ENCODE measurements at places on chromosomes 2 and 18.

DNA sequence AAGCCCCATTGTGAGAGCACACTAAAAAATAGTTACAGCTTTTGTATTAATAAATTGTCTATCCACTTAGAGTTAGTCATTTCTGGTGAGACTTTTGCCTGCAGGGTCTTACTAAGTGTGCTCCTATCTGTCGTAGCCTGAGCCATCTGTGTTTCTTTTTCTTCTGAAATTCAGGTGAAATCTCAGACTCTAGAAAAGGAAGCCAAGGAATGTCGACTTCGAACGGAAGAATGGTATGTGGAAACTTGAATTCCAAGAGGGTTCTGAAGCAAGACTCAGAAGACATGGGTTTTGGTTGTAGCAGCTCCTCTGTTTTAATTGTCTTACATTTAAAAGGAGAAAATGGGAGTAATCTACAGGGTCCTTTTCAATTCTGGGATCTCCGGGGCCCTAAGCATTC is 70.0 kb upstream of the STON1 start:
- no peak for DNase-seq

- no peak for DNase-seq
These were observed 49.7 kb downstream of the RRM2 start for GRCh38 chr2:10172033-10172871.

DNA sequence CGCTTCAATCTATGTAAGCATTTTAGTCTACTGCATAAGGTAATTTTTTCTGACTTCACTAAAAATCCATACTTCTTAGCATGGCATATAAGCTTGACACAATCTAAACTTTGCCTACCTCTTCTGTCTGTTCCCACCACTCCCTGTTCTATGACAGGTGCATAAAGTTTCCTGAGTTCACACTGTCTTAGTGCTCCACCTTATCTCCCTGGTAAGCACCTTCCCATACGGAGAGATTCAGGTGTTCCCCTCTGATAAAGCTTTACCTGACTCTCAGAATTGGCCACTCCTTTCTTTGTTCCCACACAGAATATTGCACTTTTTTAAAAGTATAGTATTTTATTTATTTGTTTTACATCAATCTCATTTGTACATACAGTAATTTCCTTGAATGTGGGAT is 16.8 kb upstream of the ITGA4 start:
- DNase-seq, result peak; percentile 50

DNA sequence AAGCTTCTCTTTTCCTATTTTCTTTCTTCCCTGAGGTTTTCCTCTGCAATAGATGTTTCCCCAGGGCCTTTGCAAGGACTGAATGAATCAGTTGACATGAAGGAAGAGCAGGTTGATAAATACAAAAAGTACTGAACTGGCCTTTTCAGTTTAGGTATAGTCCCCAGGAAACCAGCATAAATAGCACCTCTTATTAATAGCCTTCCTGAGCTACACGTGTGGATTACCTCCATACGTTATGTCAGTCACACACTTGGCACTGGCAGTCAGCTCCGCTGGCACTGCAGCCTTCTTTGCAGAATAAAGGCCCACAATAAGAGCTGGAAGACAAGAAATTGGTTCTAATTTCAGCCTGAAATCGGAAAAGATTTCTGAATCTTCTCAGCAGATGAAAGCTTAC is 60.7 kb downstream of the KCTD18 start:
- DNase-seq, result no peak

- DNase-seq, result no peak
These were observed 15.9 kb upstream of the CHAC2 start for GRCh38 chr2:53751728-53752127.

DNA sequence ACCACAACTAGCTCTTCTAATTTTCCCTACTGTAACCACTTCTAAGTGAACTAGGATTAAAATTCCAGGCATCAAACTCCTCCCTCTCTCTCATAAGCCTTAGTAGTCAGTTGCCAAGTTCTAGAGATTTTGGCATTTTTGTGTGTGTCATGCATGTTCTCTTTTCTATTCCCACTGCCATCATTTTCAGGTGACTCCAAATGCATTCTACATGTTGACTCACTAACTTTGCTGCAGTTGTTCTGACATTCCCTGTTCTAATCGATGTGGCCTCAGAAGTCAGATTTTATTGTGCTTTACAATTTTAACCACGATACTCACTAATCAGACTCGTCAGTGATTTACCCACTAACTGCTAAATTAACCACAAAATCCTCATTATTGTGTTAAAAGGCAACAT is 13.3 kb downstream of the DSC1 start:
- DNase-seq, result no peak

DNA sequence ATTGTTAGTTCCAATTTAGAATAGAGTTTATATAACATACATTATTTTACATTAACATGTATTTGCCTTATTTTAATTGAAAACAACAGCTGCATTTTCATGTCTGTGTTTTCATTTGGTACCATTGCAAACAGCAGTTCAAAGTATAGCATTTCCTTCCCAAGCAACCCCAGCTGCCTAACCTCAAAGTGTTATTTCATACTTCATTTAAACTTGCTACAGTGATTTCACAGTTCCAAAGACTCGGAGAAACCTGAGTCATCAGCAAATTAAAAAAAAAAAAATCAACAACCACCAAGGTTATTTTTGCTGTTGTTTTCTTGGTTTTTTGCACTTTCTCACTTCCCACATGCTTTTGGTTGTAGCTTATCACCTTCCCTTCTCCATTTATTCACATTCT is 236.5 kb upstream of the SPHKAP start:
- DNase-seq, result no peak

- no peak for DNase-seq
These were observed 282.9 kb upstream of the PKDCC start for GRCh38 chr2:41764919-41765318.

- DNase-seq, result no peak
These were observed 379.4 kb downstream of the CDH2 start for GRCh38 chr18:27797484-27797883.

GRCh38 chr2:68292108-68292710 is 27.5 kb downstream of the CNRIP1 start:
- peak; percentile 73 for DNase-seq

DNA sequence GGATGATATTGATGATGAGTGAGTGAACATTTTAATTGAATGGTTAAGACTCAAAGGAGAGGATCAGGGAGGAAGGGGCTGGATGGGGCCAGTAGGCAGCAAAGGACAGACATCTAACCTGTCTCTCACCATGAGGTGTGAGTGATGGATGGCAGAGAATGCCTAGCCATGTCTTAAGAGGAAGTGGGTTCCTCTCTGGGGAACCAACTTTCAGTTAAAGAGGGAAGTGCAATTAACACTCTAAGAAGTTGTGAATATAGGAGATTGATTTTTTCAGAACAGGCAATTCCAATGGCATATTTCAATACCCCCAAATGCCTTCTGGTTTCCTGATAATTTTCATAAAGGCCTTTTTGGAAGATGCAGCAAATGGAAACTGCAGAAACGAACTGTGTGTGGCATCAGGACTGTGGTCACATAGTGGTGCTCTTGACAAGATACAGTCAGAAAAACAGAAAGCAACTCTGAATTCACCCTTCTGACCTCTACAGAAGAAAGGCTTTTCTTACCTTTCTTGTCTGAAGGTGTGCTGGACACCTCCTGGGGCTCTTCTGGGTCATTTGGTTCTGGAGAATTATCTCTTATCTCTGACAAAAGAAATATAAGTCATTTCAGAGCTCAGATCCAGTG is 10.2 kb downstream of the SP110 start:
- no peak for DNase-seq

DNA sequence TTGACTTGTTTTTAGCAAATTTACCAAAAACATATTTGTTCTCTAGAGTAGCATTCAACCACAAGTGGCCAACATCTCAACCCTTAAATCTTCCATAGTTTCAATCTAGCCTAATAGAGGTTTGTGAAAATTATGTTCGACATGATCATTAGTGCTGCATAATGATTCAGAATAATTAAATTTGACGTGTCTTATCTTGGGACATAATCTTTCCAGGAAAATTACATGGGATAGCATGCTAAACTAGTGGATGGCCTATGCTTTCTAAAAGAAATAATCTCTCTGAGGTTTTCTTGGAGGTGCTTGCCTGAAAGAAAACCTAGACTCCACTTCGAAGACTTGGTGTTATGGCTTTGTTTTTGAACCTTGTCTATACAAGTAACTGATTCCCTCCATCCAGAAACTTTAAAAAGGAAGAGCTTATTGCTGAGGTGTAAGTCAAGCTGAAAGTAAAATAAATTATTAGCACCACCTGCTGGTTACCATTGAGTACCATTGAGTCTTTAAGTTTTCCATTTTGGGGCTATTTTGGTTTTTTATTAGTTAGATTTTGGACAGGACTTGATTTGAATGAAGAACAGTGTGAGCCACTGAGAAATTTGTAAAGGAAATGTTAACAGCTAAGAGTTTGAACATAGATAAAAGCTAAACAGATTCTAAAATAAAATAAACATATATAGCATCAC is 32.7 kb downstream of the COX7A2L start:
- peak; percentile 56 for DNase-seq

- no peak for DNase-seq
These were observed 60.9 kb upstream of the SIX2 start for GRCh38 chr2:45070113-45070652.

DNA sequence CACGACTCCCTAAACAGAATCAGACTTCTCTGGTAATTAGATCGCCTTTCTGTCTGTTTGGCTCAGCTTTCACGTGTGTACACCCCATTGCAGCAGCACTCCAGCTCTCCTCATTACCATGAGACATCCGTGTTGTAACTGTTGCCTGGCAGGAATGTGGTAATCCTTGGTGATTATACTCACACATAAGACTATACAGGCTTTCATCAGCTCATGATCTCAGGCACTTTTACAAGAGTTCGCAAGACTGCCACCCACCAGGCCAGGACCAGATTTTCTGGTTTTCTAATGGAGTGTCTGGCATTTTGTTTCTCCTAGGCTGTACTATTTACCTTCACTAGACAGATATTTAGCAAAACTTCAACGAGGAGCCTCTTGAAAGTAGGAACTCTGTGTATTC is 50.2 kb downstream of the ACVR1 start:
- no peak for DNase-seq

GRCh38 chr2:177271981-177272666 is 7.6 kb upstream of the NFE2L2 start:
- no peak for DNase-seq

DNA sequence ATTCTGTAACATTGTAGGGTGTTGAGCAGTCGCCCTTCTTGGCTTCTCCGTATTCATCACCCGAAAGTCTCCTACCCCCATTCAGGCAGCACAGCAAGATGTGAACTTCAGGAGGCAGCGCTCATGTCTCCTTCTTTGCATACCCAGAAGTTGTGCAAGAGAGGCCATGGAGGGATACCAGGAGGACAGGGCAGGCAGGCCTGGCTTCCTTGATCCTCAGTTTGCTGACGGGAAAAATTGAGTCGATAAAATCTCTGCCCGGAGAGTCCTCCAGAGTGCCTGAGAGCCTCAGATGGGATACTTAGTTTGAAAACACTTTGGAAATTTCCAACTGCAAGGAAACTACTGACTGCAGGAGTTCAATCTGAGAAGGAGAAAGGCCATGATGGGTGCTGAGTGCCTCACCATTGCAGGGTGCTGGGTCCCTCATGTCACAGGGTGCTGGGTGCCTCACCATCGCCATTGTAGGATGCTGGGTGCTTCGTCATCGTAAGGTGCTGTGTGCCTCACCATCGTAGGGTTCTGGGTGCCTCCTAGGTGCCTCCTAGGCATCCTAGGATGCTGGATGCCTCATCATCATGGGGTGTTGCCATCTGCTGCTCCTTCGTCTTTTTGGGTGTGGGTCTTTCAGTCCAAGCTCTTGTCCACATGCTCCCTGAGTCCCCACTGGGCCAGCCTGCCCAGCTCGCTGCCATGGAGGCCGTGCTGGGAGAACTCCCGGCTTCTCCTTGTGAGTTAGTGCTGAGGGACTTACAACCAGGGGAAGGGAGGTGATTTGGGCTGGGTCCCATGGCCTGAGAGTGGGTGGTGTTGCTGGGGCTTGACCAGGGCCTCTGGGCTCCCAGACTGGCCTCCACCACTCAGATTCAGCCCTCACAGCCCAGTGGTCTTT is 162.4 kb downstream of the DDX1 start:
- no peak for DNase-seq

DNA sequence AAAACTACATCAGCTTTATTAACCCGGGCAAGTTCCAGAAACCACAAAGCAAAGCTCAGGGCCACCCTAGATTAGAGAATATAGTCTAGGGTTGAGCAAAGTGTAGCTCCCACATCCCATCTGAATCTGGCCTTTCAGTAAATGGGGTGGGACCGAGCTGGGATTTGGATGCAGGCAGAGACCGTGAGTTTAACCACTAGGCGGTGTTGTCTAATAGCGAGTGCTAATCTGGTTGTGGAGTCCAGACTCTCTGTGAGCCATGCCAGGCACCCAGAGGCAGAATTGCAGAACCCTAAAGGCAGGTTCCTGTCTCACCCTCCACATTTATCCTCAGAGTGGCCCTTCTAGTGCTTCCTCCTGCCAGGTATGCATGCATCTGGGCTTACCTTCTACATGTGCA is 435.9 kb downstream of the TSN start:
- peak; percentile 77 for DNase-seq

GRCh38 chr2:195622966-195623365 is 34.1 kb upstream of the SLC39A10 start:
- no peak for DNase-seq

DNA sequence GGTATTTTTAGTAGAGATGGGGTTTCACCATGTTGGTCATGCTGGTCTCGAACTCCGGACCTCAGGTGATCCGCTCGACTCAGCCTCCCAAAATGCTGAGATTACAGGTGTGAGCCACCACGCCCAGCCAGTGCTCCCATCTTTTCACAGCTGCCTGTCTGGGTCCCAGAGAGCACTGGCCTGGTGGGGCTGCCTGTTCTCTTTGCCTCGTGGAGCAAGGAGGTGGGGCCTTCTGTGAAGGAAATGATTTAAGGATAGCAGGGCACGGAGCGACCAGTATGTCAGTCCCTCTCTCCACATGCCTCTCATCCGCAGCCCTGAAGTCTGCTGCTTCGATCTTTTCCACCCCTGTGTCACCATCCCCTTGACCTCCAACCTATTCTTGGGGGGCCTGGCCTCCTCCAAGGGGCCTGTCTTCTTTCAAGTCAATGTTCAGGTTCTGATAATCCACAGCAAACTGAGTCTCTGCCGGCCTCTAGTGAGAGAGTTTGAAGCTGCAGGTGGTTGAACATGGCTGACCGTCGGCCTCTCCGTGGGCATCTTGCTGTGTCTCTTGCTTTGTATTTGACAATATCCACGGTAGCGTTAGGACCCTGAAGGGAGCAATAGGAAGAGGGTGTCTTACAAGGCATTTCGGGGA is 28.2 kb upstream of the GIGYF2 start:
- DNase-seq, result peak; percentile 13

- no peak for DNase-seq
These were observed 334.3 kb upstream of the VWC2L start for GRCh38 chr2:214076527-214076926.

All from hematopoietic multipotent progenitor cell treated with erythropoietin and hydrocortisone succinate and interleukin-3 and kit ligand, for 8 days (in vitro differentiated cells).